Stimulated activated CD4-positive, alpha-beta T cell treated with anti-CD3 and anti-CD28 coated beads, TNF-alpha, amount 100 ng/mL, for 1 hour (primary cell): ENCODE measurements at places on chromosomes 1 and 21.

DNA sequence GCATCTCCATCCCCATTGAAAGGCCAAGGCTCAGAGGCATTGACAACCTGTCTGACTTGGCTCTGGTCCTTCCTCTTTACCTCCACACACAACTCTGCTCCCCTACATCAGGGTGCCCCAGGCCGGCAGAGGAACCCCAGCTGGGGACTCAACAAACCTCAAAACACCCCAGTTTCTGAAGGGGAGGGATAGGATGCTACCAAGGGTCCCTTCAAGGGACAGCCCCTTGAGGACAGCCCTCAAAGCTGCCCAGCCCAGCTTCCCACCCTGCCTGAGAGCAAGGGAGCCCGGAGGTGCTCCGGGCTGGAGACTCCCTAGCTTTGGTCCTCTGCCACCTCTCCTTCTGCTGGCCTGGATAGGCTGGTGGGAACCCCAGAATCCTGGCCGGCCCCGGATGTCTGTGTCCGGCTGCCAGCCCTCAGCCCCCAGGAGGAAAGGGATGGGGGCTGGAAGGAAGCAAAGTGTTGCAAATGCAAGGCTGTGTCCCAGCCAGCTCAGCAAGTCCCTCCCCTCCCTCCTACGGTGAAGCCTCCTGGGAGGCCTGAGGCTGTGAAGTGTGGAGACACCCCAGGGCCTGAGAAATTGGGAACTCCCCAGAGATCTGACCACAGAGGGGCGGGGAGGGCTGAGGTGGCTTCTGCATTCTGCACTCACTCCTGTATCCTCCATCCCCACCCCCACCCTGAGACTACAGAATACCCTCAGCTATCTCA, 1.1 kb upstream of the MARCKSL1 start:
- no peak for DNase-seq

GRCh38 chr1:147890177-147890790, 12.3 kb upstream of the GJA8 start:
- peak; percentile 37 for DNase-seq

DNA sequence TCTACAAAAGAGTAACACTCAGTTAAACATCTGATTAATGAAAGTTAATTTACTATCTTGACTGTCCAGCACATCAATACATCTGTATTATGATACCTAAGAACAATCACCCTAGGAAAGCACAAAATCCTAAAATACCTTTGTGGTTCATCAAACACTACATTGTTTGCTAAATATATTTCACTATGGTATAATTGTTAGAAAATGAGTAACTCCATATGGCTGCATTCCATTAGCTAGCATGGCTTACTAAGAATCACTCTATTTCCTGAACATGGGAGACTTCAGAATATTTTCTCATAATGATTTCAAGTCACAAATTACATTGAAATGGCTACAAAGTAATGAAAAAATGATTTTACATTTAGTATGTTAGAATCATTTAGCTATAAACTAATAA, 12.5 kb downstream of the TRMT1L start:
- DNase-seq = no peak

DNA sequence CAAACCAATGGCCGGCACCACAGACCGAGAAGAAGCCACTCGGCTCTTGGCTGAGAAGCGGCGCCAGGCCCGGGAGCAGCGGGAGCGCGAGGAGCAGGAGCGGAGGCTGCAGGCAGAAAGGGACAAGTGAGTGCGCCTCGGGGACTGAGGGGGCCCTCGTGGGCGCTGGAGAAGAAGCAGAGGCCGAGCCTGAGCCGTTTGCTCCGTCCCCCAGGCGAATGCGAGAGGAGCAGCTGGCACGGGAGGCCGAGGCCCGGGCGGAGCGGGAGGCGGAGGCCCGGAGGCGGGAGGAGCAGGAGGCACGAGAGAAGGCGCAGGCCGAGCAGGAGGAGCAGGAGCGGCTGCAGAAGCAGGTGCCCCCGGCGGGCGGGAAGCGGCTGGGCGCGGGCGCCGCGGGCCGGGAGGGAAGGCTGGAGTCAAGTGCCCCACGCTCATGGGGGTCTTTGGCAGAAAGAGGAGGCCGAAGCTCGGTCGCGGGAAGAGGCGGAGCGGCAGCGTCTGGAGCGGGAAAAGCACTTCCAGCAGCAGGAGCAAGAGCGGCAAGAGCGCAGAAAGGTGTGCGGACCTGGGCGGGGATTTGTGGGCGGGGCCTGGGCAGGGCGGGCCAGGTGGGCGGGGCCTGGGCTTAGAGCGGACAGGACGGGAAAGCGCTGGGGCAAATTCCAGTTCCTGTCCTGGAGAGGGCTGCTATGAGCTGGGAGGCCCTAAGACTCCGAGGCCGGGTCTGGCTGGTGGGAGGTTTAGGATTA, 22.7 kb downstream of the MAP7D1 start:
- DNase-seq = no peak

GRCh38 chr1:192730198-192730597, 78.6 kb upstream of the RGS2 start:
- no peak for DNase-seq

DNA sequence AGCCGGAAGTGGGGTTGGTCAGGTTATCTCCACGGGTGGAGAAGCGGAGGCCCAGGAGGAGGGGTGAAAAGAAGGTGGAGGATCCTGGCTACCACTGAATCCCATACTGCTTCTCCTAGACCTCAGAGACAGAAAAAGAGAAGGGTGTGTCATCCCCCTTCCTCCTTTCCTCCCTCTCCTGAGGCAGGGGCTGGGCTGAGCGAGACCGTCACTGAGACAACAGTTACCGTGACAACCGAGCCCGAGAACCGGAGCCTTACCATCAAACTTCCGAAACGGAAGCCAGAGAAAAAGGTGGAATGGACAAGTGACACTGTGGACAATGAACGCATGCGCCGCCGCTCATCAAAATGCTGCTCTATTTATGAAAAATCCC, 42.1 kb upstream of the NBPF3 start:
- no peak for DNase-seq

GRCh38 chr1:27536767-27537166, 46.8 kb upstream of the WASF2 start:
- DNase-seq = no peak

DNA sequence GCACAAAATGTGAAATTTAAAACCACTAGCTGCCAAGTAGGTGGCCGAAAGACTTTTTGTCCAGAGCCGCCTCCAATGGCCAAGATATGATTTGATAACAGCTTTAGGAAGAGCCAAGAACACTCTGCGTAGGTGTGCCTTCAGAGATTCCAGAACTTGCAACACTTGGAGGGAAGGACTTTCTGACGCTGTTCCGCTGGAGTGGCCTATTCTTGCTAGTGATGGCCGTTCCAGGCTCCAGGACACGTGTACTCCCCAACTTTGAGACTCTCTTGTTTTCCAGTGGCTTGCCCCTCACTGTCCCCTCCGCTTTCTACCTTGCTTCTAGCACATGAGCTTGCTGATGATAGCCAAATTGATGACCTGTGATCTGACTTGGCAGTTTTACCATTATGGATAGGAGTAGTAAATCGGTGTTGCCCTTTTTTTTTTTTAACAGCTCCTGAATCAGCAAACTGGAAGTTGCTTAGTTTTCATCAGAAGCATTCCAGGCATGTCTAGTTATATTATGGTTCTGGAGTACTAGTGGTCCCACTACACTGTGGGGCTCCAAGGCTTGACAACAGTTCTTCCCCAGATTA, 1.0 kb downstream of the PRDX6 start:
- no peak for DNase-seq

GRCh38 chr1:111148376-111148881, 8.4 kb downstream of the CEPT1 start:
- DNase-seq = no peak

DNA sequence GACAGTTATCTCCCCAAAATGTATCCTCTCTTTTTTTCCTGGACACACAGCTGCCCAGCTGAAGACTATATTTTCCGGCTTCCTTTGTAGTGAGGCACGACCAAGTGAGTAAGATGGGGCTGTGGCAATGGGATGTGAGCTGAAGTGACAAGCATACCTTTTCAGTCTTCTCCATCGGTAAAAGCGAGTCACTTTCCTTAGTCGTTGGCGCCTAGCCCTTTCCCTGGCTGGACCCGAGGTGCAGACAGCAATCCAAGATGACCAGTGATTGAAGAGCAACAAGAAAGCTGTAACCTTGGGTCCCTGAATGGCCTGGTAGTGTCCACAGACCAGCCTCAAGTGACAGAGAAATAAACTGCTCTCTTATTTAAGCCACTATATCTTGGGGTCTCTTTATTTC, 155.2 kb downstream of the NR5A2 start:
- no peak for DNase-seq
